ENCODE measurements at places on chromosomes 1 and 21.

- DNase-seq: no peak
Observed at GRCh38 chr1:217982331-217983050, 302.6 kb upstream of the RRP15 start.

GRCh38 chr1:109790735-109791494 is 27.2 kb upstream of the EPS8L3 start:
- DNase-seq: peak; percentile 74

GRCh38 chr1:46532498-46533178 is 18.8 kb downstream of the KNCN start:
- peak; percentile 80 for DNase-seq

DNA sequence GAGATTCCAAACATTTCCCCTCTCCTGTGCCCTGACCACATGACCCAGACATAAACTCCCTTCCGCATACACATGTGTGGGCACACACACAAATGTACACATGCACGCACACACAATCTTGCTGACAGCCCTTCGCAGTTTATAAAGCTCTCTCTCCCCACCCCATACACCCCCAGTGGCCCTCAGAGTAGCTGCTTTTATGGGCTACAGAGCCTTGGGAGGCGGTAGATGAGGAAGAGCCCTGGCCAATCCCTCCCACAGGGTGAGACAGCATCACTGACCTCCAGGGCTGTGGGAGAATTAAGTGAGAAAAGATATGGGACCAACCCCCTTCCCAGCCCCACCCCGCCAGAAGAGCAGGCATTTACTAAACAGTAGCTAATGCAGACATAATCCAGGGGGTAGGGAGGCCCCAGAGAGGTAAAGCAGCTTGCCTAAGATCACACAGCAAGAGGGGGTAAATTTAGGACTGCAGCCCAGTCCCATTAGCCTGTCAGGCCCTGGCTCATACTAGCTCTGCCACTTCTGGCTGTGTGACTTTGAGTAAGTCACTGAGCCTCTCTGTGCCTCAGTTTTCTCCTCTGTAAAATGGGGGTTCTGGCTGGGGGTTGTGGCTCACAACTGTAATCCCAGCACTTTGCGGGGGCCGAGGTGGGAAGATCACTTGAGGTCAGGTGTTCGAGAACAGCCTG is 5.1 kb downstream of the SDC3 start:
- peak; percentile 9 for DNase-seq

DNA sequence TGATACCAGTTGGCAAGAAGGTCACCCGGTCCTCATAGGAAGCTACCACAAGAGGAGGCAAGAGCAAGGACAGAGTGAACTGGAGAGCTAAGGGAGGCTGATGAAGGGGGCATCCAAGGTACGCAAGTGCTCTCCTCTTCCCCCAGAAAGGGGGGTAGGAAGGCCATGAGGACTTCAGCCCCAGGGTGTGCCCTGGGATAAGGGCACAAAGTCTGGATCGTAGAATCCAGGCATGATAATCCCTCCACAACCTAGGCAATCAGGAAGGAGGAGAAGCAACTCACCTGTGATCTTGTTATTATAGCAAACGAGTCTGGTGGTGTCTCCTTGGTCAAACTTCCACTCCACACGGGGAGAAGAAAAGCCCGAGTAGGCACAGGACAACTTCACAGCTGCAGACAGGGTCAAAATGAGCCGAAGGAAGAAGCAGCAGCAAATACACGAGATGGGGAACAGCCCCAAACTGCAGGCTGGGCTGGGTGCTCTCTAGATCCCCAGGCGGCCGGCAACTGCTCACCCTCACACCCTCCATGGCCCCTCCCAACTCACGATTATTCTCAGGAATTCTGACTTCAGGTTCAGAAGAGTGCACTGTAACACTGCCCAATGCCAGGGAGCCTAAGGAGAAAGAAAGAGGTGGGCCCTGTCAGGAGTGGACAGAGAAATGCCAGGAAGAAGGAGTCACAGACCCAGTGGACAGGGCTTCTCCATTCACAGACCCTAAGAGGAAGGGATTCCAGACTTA is 20.0 kb downstream of the F11R start:
- no peak for DNase-seq

DNA sequence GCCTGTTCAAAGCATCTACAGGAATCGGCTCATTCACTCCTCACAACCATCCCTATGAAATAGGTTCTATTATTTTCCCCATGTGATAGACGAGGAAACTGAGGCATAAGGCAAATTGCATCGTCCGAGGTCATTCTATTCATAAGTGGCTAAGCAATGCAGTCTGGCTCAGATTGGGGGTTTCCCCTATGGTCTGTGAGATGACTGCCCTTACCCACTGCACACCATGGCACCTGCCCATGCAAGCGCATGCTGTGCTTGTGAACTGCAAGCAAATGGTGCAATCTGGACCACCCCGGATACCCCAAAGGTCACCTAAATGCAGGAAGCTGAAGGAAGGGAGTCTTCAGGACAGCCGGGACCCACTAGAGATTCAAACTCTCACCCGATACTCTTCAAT is 123.4 kb upstream of the SOD1 start:
- DNase-seq: no peak

DNA sequence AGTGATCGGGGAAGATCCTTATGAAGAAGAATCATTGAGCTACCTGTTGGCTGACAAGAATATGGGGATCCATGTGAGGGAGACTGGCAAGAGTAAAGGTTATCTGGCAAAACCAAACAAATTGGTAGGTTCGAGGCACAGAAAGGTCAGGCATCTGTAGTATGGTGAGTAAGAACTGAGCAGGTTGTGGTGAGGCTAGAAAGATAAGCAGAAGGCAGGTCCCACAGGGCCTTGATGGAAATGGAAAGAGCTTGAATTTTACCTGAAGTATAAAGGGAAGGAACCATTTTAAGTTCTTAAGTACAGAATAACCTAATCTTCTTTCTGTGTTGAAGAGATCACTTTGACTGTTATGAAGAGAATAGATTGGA is 11.1 kb downstream of the PTPRC start:
- no peak for DNase-seq

DNA sequence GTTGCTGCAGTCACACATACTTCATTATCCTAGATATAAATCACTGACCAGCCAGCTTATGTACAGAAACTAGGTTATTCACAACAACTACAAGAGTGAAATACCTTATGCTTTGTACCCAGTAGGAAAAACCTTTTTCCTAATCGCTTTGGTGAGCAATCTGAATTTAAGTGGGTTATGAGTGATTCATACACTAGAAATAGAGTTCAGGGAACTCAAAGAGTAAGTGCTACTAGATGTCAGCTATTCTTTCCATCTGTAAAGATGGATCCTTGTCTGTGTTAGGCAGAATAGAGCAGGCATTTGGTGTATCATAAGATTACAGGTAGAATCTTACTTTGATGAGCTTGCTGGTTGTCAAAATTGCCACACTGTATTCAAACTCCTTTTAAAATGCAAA is 101.9 kb downstream of the ZNF644 start:
- DNase-seq: no peak

DNA sequence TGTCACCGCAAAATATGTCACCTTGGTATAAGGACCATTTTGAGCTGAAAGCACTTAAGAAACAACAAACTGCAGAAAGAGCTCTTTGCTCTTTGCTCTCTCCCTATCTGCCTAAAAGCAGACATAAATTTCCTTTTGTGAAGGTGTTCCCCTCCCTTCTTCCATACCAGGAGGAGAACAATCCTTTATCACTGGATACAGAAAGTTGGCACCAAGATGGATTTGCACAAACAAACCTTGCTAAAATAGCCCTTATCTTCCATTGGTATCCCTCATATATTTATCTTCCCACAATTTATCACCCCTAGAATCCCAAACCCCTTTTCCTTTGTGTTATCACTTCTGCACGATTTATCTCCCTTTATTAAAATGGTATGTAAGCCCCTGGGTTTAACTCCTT is 51.4 kb downstream of the DPYD start:
- no peak for DNase-seq

DNA sequence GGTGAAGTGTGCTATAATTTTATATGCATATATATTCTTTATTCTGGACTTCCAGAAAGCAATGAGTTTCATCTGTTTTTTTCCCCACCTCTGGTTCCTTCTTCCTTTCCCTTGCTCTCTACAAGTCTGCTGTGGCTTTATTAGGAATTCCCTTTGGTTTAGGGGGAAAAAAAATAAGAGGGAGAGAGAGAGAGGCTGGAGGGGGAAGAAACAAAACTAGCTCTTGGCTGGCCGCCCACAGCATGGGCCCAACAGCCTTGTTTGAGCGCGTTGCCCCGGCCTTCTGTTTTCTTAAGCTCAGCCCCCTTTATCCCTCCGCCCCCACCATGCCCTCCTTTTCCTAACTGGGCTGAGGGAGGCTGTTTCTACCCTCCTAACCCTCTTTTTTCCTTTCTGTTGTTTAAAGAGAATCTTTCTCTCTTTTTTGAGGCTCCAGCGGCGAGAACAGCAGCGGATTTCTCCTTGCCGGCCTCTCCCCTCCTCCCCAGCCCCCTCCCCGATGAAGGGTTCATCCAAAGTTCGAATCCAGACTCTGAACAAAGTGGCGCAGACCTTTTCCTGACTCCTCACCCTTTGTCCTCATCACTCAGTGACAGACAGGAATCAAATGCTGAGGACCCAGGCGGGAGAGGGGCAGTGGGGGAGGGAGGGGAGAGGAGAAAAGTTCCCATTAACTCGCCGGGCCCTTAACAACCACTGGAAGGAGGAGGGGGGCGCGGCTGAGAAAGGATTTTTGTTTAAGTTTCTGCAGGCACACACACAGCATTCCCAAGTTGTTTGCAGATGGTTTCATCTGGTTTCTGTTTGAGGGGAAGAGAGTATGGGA is 29.7 kb downstream of the PBX1 start:
- DNase-seq: peak; percentile 67

- DNase-seq: no peak
Observed at GRCh38 chr1:31497601-31498000, 78.7 kb upstream of the TINAGL1 start.

GRCh38 chr21:16768096-16768495 is 744.7 kb upstream of the CXADR start:
- no peak for DNase-seq

GRCh38 chr1:66730462-66730861 is 21.8 kb upstream of the DYNLT5 start:
- no peak for DNase-seq

DNA sequence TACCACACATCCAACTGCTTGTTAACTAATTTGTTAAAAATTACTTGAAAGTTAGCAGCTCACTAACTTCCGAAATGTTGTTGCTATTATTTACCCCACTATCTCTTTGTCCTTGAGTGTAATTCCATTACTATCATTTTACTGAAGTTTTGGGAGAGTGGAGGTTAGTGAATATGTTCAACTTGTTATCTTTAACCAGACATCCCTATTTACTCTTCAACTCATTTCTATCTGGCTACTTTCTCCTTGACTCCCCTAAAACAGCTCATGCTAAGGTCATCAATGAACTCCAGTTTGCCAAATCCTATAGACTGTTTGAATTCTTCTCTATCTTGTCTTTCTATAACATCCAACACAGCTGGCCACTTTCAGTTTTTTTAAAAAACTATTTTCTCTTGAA is 4.3 kb upstream of the C1orf116 start:
- DNase-seq: no peak

DNA sequence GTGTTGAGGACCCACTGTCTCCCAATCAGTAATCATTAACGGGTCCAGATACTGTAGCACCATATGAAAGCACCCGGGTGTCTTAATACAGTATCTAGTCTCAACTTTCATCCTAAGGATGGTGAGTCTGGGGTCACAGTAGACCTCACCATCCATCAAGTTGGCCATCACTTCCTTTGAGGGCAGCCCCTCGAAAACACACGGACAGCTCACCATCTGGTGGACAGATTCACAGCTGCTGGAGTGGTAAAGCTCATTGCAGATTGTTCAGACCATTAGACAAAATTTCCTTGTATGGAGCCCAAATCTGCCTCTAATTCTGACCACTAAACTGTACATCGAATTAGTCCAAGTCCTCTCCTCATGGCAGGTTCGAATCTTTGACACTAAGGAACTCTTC is 123.1 kb downstream of the PGBD5 start:
- DNase-seq: no peak

- DNase-seq: no peak
Observed at GRCh38 chr1:111961016-111961415, 28.5 kb downstream of the KCND3 start.

DNA sequence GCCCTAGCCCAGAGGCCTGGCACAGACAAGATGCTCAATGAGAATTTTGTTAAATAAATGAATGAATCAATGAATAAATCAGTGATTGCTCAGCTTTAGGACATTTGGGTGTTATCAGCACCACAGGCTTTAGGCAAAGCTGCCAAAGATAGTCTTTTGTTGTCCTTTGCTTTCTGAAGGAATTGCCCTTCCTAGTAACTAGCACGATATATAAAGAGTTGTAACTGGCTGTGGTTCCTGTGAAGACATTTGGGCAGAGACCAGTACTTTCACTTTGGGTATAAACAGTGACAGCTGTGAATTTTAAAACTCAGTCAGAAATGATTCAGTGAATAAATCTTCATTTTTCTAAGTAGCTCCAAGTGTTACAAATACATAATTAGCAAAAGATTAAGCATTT is 13.3 kb downstream of the RNU5D-1 start:
- DNase-seq: no peak

DNA sequence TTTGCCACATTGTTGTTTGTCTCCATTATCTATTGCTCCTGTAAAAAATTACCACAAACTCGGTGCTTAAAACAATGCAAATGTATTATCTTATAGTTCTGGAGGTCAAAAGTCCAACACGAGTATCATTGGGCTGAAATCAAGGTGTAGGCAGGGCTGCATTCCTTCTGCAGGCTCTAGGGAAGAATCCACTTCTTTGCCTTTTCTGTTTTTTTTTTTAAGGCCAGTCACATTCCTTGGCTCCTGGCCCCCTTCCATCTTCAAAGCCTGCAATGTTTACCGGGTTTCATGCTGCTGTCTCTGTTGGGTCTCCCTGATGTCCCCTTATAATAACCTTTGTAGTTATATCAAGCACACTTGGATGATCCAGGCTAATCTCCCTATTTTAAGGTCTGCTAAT is 212.7 kb downstream of the PTBP2 start:
- DNase-seq: no peak

- no peak for DNase-seq
Observed at GRCh38 chr1:53475664-53476063, 16.5 kb downstream of the DMRTB1 start.

- no peak for DNase-seq
Observed at GRCh38 chr1:228459091-228459993, 27.8 kb upstream of the RNF187 start.

GRCh38 chr1:158813164-158813563 is 18.0 kb upstream of the MNDA start:
- no peak for DNase-seq

DNA sequence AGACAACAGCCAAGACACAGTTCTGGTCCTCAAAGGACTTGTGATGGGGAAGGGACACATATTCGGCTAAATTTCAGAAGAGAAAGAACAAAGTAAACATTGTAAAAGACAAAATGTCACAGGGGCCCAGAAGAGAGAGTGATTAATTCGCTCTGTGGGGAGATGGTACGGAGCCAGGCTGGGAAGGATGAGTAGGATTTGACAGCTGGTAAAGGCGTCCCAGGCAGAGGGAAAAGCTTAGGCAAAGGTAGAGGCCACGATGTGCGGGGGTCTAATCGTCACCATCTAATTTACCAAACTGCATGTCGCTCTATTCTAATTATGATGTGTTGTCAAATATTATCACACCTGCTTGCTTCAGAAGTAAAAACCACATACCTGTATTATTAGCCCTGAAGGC is 17.3 kb upstream of the EFNA1 start:
- DNase-seq: no peak

GRCh38 chr1:91476533-91477217 is 24.0 kb upstream of the CDC7 start:
- no peak for DNase-seq

- DNase-seq: no peak
Observed at GRCh38 chr1:91597215-91597614, 96.6 kb downstream of the CDC7 start.

Measured in lower lobe of right lung (tissue), 2 donors.